ENCODE measurements at places on chromosomes 13 and 19. TPM values are rescaled to one million over a fixed set of nuclear protein-coding genes. Genes with fewer than 3 reads are reported as not detected.

- no peak for DNase-seq
Measured at GRCh38 chr13:25463496-25463895, 91.7 kb downstream of the ATP8A2 start.

The FFAR1 gene
- total RNA-seq: not detected

GRCh38 chr19:35398570-35398969 lies 27.7 kb downstream of the GPR42 start:
- no peak for DNase-seq

DNA sequence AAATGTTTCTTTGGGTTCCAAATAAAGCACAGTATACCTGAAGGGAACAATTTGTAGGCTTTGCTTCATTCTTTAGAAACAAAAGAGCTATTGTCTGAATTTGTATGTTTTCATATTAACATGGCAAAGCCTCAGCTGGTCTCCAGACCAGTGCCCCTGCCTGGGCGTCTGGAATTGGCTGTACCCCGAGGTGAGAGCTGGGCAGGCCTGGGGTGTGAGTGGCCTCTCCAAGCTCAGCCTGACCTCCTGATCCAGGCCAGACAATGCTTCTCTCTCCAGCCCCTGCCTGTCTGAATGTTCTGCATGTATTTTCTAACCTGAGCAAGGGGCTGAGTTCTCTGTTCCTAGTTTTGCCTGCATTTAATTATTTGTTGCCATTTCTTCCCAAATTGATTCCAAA lies 66.3 kb upstream of the MCF2L start:
- no peak for DNase-seq

The C1QTNF9 gene
- not detected for total RNA-seq

DNA sequence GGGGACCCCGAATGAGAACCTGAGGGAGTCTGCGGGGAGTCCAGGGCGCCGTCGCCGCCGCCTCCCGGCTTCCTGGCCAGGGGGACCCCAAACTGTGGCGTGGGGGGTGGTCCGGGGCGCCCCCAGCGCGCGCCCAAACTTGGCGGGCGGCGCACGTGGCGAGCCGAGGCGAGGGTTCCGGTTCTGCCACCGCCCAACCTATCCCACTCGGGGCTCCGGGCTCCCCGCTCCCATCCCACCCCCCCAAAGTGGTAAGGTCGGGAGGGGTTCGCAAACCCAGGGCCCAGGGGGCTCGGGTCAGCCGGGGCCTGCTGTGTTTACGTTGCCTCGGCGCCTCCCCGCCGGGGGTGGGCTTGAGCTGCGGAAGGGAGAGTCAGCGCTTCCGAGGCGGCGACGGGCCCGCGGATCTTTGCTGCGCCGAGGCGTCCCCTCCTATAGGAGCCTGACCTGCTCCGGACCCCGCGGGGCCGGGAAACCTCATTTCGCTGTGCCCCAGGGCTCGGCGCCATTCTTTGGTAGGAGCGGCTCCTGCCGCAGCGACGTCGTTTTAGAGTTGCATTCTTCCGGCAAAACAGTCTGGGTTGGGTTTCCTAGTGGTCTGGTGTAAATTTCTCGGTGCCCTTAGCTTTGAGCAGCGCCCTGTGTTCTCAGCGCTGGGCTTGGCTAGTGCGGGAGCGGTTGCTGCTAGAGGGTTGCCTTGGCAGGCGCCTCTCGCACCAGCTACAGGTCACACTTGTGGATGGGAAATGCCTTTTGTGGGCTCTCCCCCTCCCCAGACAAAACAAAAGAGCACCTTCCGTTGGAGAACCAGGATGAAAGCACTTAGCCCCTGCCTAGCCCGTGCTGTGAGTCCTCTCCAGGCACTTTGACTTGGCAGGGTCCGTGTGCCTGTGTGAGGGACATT lies 1.2 kb downstream of the DAZAP1 start:
- peak; percentile 55 for DNase-seq

GRCh38 chr19:19061506-19061905 lies 2.3 kb upstream of the SLC25A42 start:
- DNase-seq: no peak

The PDCD2L gene
- total RNA-seq: 10.6 TPM

The WDR87 gene
- total RNA-seq: not detected

- DNase-seq: no peak
Measured at GRCh38 chr19:46591870-46592269, 9.3 kb upstream of the CALM3 start.

DNA sequence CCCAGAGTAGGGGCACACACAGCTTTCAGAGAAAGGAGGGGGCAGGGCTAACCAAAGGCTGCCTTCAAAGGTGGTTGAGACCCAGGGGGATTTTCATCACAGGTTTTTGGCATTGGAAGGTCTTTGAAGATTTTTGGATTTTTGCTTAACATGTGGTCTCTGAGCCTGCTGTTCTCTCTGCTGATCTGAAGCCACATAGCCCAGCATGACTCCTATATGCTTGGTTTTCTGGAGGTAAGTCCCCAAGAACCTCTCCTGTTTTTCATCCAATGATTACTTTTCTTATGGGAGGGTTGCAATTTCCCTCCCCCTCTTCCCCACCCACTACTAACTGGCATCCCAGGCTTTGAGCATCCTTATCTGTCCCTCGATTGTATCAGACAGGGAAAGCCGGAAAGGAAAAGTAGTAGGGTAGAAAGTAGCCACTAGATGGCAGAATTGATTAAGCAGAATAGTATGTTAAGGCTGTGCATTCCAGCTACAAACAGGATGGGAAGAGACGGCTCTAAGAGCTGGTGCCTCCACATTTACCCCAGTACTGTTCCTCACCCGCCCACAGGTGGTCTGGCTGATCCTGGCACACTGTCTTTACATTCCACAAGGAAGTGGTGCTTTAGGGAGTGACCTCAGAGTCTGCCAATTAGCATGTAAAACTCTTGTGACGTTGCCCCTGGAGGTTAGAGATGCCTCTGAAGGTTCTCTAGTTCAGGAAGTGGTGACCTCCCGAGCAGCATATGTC lies 218.9 kb upstream of the EDNRB start:
- DNase-seq: no peak

The CCDC124 gene
- 45.2 TPM for total RNA-seq

- no peak for DNase-seq
Measured at GRCh38 chr19:6088602-6089049, 21.7 kb downstream of the RFX2 start.
